ENCODE measurements at places on chromosomes 6 and 20.

DNA sequence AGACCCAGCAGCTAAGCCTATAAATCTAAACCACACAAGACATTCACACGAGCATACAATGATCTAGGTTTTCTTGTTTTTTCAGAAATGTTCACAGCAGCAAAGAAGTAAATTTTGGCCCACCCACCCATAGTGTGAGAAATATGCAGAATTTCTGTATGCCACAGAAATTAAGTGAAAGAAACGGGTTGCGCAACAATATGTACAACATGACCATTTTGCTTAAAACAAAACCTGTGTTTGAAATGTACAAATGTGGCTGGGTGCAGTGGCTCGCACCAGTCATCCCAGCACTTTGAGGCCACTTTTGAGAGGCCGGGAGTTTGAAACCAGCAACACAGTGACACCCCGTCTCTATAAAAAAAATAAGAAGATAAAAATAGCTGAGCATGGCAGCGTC is 9.4 kb downstream of the SALL4 start:
- no peak for DNase-seq

GRCh38 chr20:63091901-63092659 is 85.3 kb upstream of the BHLHE23 start:
- DNase-seq = no peak

DNA sequence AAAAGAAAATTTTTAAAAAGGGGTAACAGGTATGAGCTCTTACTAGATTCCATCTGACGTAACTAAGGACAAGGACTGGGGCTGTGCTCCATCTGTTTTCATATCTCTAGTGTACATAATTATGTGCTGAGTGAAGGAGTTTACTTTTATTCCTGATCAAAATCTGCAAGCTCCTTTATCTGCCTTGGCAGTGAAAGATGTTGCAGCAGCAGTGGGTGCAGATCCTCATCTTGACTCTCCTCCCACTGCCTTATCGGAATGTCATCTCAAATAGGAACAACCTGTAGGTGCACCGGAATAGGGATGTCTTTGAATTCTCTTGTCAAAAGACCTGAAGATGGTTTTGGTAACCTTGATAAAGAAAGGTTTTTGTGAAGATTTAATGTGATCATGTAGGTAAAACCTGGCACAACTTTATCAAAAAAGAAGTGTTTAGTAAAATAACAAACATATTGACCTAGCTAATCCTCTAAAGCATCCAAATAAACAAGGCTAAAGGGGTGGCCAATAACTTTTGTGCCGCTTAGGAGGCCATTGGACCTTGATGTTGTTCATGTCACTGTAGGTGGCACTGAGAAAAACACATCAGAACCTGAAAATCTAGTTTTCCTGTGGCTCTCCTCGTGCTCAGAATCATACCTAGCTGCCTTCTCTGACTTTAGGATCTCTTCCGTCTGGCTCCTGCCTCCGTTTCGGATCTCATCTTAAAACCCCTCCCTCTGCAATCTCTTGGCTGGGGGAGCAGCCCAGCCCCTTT is 19.0 kb upstream of the SLC16A10 start:
- no peak for DNase-seq

DNA sequence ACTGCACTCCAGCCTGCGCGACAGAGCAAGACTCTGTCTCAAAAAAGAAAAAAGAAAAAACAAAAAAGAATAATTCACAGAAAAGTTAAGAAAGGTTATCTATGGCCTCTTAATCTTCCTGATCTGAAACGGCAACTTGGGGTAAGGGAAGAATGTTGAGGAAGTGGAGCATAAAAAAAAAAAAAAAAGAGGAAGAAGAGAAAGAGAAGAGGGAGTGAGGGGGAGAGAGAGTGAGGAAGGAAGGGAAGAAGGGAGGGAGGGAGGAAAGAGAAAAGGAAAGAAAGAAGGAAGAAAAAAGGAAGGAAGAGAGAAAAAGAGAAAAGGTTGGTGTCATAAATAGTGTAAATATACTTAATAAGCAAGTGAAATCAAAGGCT is 68.9 kb upstream of the NCOA3 start:
- DNase-seq = no peak
